ENCODE measurements at places on chromosomes 4 and X. TPM values are rescaled to one million over a fixed set of nuclear protein-coding genes. Genes with fewer than 3 reads are reported as not detected.

GRCh38 chr4:179709961-179710624, 2267.9 kb upstream of the AGA start:
- DNase-seq: no peak

GRCh38 chr4:5366421-5366820, 315.1 kb downstream of the STK32B start:
- DNase-seq: no peak

DNA sequence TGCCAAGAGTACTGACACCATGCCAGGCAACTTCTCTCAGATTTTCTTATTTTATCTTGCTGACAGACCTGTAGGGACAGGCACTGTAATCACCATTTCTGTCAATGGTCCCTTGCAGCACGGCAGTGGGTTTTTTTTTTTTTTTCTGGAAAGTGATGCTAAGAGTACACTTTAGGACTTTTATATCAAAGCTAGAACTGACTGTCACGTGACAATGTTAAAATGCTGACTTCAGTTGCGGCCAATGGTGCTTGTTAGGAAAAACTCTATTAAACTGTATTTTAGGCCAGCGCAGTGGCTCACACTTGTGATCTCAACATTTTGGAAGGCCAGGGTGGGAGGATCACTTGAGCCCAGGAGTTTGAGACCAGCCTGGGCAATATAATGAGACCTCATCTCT, 12.3 kb upstream of the SCOC start:
- DNase-seq: no peak

The KCND1 gene
- 2.0 TPM for total RNA-seq

DNA sequence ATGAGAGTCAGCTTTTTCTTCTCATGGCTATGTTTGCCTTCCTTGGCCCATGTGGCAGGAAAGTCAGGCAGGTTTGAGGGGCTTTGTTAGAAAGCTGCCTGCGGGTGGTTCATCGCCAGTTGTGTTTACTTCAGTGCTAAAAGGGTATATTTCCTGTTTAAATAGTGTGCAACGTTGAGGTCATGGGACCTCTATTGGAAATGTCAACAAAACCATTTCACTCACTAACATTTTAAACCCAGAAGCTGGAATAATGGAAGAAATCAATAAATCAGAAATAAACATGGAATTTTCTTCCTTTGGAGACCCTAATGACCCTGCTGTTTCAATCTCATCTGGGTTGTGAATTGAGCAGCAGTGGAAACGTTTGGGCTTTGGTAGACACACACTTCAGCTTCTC, 185.8 kb downstream of the ANKRD50 start:
- DNase-seq: no peak

DNA sequence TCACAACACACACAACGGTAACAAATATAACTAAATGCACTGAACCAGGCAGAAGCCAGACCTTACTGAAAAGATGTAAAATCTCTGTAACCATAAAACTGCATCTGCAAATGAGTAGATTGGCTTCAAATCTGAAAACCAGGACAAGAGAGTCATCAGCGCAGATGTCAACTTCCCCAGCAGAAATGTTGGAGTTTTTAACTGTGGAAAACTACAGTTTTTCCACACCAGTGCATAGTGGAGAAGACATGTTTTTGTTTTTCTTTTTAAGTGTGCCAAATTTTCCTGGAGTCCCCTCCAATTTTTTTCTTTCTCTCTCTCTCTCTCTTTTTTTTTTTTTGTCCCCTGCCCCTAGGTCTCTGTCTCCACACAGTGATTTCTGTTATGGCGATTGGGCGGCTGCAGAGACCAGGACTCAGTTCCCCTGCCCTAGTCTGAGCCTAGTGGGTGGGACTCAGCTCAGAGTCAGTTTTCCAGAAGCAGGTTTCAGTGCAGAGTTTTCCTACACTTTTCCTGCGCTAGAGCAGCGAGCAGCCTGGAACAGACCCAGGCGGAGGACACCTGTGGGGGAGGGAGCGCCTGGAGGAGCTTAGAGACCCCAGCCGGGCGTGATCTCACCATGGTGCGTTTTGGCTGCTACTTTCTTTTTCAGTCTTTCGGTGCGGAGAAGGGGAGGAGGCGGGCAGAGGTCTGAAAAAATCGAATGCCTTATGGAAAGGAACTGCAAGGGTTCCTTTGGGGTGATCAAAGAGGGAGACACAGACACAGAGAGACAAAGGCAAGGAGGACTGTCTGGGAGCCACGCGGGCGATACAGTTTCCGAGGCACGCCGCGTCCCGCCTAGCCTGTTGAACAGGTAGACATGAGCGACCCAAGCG, at the start of gene GUCY1A1:
Gene GUCY1A1 (plus strand): TSS at position 505 of the 878 bp plus-strand sequence. CDS start 30,020 bp downstream, outside the sequence.
- DNase-seq: no peak

GRCh38 chrX:131331152-131331551, 42.0 kb upstream of the IGSF1 start:
- DNase-seq: no peak

DNA sequence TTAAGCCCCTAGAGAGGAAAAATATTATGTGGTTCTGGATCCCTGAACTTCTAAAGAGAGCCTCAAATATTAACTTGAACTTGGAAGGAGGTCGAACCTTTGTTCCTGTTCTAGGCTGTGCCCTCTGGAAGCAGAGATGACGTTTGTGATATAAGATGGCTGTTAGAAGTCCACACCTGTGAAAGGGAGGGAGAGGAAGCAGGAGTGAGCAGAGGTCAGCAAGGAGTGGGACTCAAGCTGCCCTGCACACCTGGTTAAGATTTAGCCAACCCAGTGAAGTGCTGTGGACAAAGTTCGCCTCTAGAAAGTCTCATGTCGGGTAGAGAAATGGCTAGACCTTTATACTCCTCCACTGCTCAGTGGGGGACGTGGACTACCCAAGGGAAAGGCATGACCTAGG, 566.2 kb downstream of the MID1IP1 start:
- no peak for DNase-seq

All from posterior vena cava (tissue), 2 donors.